Spinal cord (tissue), 10 donors: ENCODE measurements at places on chromosomes 3 and 15. TPM values are rescaled to one million over a fixed set of nuclear protein-coding genes. Genes with fewer than 3 reads are reported as not detected.

- DNase-seq: peak; percentile 38
These were observed 90.8 kb upstream of the TNFAIP8L3 start for GRCh38 chr15:51185213-51186159.

DNA sequence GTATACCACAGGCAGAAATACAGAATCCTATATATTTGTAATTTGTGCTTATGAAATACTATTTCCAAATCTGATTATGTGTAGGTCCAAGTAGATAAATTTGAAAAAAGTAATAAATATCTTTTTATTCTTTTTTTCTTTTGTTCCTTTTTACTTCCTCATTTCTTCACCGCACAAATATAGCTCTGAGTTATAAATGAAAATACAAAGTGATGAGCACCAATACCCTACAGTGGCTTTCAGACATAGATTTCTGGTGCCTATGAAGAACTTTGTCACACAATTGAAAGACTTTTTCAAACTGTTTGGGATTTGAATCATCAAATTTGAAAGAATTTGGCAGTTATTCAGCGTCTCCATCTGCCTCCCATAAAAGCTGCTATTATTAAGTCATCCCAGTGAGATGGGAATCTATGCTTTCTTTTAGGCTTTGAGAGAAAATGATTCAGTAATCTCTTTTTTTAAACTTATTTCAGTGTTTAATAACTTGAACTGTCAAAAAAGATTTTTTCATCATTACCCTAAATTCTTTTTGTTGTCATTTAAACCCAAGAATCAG, 363.6 kb upstream of the GOLIM4 start:
- peak; percentile 65 for DNase-seq

DNA sequence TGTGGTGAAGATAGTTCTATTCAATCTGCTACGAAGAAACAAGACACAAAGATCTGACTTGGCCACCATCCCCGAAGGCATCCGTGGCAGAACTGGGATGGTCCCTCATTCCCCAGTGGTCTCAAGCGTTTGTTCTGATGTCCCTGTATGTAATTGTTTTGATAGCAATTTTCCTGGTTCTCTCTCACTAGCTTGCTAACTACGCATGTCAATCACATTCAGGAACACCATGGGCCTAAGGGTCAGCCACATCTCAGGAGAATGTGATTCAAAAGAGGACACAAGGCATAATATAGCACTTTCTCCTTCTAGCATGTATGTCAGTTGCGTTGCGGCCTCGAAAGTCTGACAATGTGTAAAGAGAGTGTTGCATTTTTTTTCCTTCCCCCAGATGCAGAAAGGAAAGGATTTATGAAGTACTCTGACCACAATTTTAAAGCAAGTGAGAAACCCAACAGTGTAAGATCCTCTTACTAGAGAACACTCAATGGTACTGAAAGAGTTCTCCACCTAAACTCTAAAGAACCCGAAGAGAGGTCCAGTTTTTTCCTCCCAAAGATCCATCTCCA, 32.0 kb upstream of the TCF12 start:
- peak; percentile 25 for DNase-seq

DNA sequence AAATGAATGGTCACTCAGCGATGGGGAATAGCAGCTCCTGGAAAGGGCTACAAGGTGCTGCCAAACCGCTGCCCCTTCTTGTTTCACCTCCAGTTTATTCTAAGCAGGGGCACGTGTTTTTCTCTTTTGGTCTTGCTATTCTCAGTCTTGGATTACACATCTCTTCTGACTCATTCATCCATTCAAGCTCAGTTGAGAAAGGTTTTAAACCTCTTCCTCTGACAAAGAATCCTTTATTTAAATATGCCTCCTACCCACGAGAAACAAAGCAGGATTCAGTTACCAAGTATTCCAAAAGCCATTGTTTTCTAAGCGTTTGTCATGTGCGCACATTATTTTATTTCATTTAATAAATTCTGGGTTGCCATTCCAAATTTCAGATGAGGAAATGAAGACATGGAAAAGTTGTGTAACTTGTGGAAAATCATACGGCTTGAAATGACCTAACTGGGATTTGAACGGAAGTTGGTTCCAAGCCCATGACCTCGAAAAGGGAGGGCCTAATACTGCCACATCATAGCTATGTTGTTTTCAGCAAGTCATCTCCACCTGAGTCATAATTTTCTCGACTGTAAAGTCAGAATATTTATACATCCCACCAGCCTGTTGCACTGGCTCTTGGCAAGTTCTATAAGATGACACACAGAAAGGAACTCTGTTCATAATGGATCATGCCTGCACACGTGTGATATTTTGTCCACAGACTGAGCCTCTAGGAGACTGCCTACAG, 292.0 kb upstream of the SLCO3A1 start:
- no peak for DNase-seq

GRCh38 chr3:50417637-50418033, 58.3 kb upstream of the TMEM115 start:
- DNase-seq: no peak

Gene TMCC1
- total RNA-seq: 48.7 TPM

Gene C2CD4A
- total RNA-seq: 0.79 TPM

GRCh38 chr3:101377796-101378195, 57.4 kb upstream of the IMPG2 start:
- no peak for DNase-seq

- no peak for DNase-seq
These were observed 20.2 kb downstream of the ICE2 start for GRCh38 chr15:60458721-60459120.

DNA sequence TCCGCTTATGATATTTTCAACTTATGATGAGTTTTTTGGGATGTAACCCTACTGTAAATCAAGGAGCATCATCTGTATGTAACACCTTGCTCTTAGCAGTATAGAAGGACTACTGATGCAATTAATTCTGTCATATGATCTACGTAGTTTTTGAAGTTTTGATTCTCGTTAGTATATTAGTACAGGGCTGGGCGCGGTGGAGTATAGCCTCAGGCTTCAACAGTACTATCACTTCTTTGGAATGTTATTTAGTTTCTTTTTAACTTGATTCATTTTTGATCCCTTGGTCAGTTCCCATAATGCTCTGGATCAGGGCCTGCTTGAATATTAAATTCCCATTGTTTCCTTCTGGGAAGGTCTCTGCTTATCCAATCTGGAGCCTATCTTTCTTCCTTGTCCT, 23.9 kb upstream of the AP4E1 start:
- no peak for DNase-seq

GRCh38 chr15:70698426-70698825, 64.9 kb downstream of the UACA start:
- no peak for DNase-seq

Gene ABHD6
- total RNA-seq: 21.9 TPM

- no peak for DNase-seq
These were observed 99.0 kb upstream of the LIPC start for GRCh38 chr15:58332676-58333400.

Gene TLE3
- total RNA-seq: 24.7 TPM

DNA sequence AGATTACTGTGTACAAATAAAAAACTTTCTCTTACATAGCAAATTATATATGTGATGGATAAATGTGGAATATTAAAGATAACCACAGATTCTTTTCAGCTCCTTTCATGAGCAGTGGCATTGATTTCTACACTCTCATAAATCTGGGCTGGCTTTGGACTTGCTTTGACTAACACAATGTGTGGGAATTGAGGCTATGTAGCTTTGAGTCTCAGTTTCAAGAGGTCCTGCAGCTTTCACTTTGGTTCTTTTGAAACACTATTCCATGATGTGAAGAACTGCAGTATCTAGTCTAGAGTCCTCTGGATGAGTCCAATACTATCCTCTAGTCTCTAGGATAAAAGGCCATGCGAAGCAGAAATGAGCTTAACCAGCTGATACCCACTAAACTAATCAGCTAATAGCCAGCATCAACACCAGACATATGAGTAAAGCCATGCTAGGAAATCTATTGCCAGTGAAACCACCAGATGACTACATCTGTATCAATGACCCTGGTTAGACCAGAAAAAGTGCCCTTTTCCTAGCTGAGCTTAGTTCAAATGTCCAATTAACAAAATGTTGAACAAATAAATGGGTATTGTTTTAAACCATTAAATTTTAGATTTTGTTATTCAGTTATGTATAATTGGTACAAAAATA, 274.9 kb upstream of the ZPLD1 start:
- DNase-seq: no peak

- no peak for DNase-seq
These were observed 30.1 kb downstream of the FOXL2 start for GRCh38 chr3:138916824-138917223.

GRCh38 chr3:172461530-172462138, 13.4 kb upstream of the GHSR start:
- DNase-seq: peak; percentile 18

DNA sequence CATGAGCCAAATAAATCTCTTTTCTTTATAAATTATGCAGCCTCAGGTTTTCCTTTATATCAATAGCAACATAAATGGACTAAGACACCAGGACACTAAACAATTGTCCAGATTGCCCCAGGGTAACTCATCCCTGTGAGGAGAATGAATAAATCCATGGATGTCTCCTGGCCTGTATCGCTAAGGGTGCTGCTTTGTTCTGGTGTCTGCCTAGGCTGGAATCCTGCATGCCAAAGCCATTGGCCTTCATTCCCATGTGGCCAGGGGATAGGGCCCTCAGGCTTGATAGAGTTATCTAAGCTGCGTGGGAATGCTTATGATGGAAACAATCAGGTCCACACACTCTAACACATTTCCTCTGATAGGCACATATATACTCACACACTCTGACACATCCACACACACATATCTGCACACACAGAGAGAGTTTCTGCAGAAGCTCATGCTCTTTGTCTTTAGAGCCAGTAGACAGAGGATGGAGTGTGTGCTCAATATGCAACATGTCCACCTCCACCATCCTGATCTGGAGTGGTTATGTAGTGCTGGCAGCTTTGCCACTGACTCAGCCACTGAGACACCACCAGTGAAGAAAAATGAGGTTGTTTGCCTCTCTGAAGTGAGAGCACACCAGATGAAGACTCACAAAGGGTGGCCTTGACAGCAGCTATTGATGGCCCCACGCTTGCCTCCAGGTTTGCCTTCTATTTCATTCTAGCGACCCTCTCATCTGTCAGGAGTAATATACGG, 24.0 kb upstream of the DGKG start:
- DNase-seq: no peak

Gene CALML4
- 5.1 TPM for total RNA-seq

- DNase-seq: no peak
These were observed 87.2 kb upstream of the XCR1 start for GRCh38 chr3:46114323-46114988.

- DNase-seq: no peak
These were observed 113.2 kb downstream of the RFTN1 start for GRCh38 chr3:16400106-16400931.

GRCh38 chr3:197430934-197431333, 124.8 kb downstream of the BDH1 start:
- no peak for DNase-seq

- no peak for DNase-seq
These were observed 13.1 kb downstream of the GABRR3 start for GRCh38 chr3:98021830-98022560.

Gene LHFPL4
- 6.1 TPM for total RNA-seq

DNA sequence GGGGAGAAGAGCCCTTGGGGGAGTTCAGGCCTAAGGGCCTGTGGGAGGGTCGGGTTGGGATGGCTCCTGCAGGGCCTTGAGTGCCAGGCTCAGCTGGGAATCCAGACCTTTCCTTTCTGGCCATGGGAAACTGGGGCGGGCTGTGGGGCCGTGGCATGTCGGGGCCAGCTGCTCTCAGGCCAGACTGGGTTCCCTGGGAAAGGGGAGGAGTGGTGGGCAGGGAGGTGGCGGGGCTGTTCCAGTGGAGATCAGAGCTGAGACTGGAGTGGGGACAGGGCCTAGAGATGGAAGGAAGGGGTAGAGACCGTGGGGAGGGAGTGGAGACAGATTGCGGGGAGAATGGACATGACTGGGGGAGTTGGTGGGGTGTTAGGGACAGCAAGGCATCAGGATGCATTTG, 20.3 kb downstream of the FBLN2 start:
- no peak for DNase-seq

Gene ANKDD1A
- total RNA-seq: 9.8 TPM
